ENCODE measurements at places on chromosomes 4 and X.
A peak's percentile ranks its signal among the peaks of the same experiment; 100 is the strongest.

DNA sequence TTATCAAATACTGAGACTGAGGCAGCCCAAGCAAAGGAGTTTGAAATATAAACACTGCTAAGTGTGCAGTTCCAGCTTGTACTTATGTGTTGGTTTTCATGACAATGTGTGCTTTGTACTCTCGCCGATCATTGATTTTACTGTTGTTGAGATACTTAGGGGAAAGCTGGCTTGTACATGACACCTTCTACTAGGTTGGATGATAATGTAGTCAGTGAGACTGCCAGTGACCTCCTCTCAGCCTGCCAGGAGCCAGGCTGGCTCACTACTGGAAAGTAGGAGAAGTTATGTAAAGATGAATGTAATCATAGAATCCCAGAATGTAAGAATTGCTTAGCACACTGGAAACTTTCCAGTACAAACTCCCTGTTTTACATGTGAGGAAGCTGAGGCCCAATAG is 132.0 kb downstream of the AFF2 start:
- no peak for DNase-seq

DNA sequence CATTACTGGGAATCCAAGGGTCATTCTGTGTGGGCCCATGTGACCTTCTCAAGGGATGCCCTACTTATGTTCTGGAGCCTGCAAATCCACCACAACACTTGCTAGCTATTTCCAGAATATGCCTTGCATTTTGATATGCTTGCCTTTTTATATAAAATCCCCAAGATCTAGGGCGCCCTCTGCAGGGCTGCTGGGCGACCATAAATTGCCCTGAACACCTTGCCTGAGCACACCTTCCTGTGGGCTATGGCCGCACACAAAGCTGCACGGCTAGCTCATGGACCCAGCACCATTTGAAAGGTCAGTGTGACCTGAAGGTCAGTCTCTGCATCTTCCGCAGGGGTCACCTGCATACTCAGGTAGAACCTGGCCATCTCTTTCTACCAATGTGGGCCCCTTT is 311.7 kb downstream of the NLGN4X start:
- DNase-seq: no peak

DNA sequence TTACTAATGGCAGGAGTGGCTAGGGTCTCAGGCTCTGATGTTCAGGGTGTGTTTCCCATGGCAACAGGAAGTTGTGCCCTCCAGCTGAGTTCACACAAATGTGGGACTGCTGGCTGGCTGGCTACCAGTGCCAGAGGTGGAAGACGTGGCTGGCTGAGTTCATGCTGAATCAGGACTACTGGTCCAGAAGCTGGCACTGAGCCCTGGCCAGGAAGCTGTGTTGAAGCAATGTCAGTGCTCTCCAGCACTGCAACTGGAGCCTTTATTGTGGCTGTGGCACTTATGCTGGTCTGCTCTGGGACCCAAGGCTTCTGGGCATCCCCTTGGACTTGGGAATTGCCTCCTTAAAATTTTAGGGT is 42.0 kb upstream of the ZXDA start:
- DNase-seq: no peak

GRCh38 chrX:3440981-3441380 is 94.5 kb upstream of the MXRA5 start:
- DNase-seq: no peak

GRCh38 chr4:14149176-14150053 is 521.9 kb upstream of the BOD1L1 start:
- no peak for DNase-seq

GRCh38 chr4:79528241-79528706 is 120.2 kb upstream of the GK2 start:
- DNase-seq: no peak

DNA sequence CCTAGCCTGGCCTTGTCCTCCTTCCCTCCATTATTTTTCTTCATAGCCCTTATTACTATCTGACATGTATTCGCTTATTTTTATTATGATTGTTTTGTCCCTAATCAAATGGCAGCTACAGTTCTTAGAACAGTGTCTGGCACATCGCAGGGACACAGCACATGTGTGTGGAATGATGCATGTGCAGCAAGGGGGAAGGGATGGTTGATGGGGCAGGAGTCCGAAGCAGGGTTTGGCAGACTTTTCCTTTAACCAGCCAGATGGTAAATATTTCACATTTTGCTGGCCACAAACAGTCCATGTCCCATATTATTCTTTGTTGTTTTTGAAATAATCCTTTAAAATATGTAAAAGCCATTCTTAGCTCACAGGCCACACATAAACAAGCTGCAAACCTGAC is 128.3 kb upstream of the STIM2 start:
- no peak for DNase-seq

DNA sequence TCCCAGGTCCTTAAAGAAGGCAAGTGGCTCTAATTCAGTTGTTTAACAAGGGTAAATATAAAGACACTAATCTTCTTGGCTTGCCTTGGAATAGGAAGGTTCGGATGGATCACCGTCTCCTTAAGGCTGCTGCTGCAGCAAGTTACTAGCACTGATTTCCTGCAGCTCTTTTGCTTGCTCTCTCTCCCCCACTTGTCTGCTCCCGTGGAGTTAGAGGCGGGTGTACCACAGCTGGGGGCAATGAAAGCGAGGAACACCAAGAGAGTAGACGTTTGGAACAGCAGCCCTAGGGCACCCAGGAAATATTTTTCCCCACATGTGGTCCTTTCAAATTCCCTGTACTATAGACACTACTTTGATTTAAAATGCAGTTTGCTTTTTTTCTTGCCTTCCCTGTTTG is 202.2 kb downstream of the SH2D1A start:
- no peak for DNase-seq

- peak; percentile 52 for DNase-seq
These were observed 98.5 kb upstream of the KLF3 start for GRCh38 chr4:38565271-38566199.

DNA sequence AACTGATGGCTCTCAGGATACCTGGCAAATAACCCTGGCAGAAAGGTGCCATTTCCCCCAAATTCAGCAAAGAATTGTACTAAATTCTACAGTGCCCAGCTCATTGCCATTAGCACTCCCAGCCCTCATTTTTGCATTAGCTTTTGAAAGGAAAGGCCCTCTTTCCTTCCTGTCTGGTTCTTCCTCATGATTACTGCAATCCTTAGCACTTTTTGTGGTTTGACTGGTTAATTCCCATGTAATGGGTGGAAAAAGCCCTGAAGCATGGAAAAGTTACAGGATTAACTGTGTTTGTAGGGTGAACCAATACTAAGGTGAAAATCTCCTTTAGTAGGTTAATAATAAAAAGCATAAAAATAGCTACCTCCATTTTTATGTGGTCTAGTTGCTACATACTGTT is 139.5 kb downstream of the NPNT start:
- no peak for DNase-seq

- DNase-seq: no peak
These were observed 3.3 kb downstream of the CHIC2 start for GRCh38 chr4:54061067-54061466.

GRCh38 chrX:3563451-3563850 is 150.0 kb downstream of the PRKX start:
- DNase-seq: no peak

- no peak for DNase-seq
These were observed 77.2 kb downstream of the SNX25 start for GRCh38 chr4:185286571-185286970.

- DNase-seq: no peak
These were observed 5.4 kb upstream of the CCDC120 start for GRCh38 chrX:49053223-49054072.

DNA sequence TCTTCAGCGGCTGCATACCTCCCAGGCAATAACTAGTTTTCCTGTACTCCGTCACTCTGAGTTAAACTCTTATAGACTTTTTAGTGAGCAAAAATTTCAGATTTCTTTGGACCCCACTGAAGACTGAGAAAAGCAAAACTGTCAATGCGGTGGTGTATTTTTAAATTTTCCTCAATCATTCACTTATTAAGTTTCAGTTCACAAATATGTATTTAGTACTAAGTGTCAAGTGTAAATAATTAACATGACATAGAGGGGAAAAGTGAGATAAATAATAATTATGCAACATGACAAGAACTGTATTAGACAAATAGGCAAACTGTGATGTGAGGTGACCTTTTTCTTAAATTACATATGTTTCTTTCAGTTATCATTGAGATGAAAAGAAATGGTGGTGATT is 124.4 kb downstream of the NAF1 start:
- DNase-seq: no peak

- no peak for DNase-seq
These were observed 34.4 kb upstream of the ACSL1 start for GRCh38 chr4:184860018-184860779.

GRCh38 chr4:8308856-8309771 is 39.6 kb downstream of the HTRA3 start:
- peak; percentile 33 for DNase-seq

GRCh38 chr4:137124278-137124932 is 407.9 kb downstream of the PCDH18 start:
- DNase-seq: no peak

DNA sequence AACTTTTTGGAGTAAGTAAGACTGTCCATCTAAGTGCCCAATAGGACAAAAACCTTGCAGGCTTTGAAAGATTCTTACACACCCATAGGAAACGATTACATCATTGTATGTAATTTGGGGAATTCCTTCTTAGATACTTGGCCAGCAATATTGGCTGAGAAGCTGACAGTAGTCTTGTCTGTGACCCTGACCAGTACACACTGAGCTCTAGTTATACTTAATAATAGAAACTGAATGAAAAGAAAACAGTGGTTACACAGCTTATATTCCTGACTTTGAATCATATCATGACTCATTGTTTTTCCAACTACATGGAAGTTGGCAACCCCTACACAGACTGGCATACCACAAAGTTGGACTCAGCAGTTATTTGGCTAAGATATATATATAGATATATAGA is 7.1 kb upstream of the TLR2 start:
- no peak for DNase-seq

DNA sequence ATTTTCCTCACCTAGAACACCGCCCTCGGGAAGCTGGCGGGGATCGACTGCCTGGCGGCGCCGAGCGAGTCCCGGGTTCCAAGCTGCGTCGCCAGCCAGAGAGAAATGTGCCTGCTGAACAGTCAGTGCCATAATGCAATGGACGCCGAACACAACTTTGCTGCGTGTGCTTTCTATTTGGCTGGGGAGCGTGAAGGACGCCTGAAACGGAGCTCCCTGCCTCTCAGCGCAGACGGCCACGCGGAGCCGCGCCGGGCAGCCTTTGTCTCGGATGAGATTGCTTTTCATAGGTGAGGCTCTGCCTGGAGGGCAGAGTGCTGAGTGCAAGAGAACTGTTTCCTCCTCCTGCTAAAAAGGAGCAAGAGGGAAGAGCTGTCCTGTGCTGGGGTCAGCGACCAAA is 107.7 kb upstream of the BCOR start:
- DNase-seq: no peak

DNA sequence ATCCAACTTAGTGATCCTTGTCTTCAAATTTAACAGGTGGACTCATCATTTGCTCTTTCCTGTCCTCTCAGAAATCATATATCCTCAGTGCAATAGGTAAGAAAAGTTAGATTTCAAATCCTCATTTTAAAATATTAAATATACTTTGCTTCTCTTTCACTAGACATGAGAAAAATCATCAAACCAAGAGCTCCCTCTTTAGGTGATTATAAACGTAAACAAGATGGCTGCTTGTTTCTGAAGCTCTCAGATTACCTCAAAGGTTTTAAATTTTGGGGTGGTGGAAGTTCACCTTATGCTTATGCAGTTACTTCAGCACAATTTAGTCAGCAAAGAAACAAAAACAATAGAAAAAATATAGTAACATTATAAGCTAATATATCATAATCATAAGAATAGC is 27.3 kb downstream of the CSN3 start:
- no peak for DNase-seq

- DNase-seq: no peak
These were observed 7.3 kb upstream of the BRWD3 start for GRCh38 chrX:80817002-80817401.

- peak; percentile 25 for DNase-seq
These were observed 808 bp downstream of the THAP6 start for GRCh38 chr4:75514949-75515612.

DNA sequence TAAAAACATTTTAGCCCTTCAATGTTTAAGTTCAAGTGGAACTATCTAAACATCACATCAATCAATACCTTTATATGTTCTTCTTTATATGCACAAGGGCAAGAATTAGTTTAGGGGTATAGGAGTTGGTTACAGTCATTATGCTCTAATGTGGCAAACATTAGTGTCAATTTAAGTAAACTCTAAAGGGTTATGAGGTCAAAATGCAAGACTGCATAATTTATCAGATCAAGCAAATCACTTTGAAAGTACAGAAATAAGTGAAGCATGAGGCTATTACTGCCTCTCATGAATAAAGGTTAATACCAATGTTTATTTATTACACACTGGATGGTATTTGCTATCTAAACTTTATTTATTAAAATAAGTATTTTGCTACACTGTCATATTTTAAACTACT is 59.7 kb downstream of the MAB21L2 start:
- no peak for DNase-seq

DNA sequence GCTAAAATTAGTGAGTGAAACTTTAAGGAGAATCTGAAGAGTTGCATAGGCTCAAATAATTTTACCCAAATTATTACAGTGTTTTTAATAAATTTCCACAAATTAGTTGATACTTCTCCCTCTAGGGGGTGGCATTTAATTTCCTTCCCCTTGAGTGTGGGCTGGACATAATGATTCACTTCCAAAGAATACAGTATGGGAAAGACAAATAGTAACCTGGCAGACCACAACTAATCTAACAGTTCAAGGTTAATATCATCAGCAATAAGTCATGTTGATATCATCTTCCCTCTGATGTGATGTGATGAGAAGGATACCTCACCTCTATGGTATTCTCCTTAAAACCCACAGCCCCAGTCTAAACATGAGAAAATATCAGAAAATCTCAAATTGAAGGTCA is 15.5 kb downstream of the PFKFB1 start:
- DNase-seq: no peak

Measured in colonic mucosa (tissue), 4 donors.